ENCODE measurements at places on chromosomes 7 and 10.
A peak's percentile ranks its signal among the peaks of the same experiment; 100 is the strongest.

- DNase-seq: no peak
Measured at GRCh38 chr10:50501924-50502452, 121.8 kb downstream of the SGMS1 start.

DNA sequence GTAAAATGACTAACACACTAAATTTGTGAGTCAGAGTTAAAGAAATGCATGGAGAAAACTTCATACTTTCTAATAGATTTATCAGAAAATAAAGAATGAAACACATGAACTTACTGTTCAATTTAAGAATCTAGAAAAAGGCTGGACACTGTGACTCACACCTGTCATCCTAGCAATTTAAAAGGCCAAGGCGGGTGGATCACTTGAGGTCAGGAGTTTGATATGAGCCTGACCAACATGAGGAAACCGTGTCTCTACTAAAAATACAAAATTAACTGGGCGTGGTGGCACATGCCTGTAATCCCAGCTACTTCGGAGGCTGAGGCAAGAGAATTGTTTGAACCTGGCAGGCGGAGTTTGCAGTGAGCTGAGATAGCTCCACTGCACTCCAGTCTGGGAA lies 1106.2 kb upstream of the LRRN3 start:
- no peak for DNase-seq

DNA sequence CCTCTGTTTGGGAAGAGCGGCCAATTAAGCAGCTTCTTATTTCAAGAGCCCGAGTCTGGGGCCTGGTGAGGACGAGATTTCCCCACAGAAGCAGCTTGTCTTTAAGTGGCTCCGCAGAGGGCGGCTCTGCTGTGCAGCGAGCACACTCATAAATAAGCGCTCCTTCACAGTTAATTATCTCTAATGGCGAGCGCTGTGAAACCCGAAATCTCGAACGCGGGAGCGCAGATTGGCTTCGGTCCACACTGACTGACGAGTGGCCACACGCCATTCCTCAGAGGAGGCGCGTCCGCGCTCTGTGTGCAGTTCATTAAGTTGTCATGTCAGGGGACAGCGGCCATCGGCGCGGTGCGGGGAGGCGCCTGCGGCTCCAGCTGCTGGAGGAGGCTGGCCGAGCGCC lies 560.9 kb downstream of the DNAJB6 start:
- no peak for DNase-seq

GRCh38 chr7:4445777-4446176 lies 236.3 kb upstream of the FOXK1 start:
- no peak for DNase-seq

DNA sequence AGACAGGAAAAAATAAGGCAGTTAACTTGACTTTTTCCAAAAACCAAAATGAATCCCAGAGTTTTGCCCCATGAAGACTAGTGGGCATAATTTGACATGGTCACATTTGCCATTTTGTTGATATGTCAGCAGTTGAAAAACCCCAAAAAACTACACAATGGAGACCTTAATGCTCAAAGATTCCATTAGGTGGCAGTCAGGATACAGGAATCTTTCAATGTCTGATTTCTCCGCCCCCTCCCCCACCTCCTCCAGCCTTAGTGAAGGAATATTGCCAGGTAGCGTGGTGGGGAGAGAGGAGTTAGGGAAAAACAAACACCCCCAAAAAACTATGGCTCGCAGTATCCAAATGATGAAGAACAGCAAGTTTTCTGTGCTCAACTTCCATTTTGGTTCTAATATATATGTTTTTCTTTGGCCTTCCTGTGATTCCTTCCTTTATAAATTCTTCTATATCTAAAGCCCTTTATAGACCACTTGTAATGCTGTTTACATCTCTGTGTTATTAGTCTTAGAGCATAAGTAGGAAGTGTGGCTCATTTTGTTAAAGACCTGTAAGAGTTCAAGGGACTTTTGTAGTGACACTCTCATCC lies 6.7 kb upstream of the SMNDC1 start:
- DNase-seq: no peak

GRCh38 chr7:106772655-106773108 lies 92.4 kb upstream of the PIK3CG start:
- no peak for DNase-seq

DNA sequence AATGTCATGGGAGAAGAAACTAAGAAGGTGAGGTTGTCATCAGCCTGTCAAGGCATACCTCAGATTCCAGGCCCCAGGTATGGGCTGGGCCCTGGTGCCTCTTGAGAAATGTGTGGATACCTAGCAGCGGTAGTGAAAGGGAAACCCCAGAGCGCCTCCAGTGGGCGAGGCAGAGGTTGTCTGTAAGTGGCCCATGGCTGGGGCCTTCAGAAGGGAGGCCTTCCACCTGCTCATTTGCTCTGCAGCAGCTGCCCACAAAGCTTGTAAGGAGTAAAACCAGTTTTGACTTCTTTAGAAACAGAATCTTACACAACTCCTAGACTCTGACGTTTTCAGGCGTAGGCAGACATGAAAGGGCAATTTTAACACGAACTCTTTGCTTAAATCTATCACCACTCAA lies 509.9 kb downstream of the PARD3 start:
- DNase-seq: peak; percentile 71

DNA sequence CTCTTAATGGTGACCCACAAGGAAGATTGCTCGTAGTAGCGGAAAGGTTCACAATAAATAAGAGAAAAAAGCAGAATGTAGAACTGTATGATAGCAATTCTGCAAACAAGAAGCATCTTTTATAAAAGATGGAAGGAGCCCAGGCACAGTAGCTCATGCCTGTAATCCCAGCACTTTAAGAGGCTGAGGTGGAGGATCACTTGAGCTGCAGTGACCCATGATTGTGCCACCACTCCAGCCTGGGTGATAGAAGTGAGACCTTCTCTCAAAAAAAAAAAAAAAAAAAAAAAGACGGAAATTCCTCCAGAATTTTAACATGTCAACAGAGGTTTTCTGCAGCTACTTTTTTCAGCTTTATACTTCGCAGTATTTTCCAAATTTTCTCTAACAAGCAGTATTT lies 13.2 kb downstream of the GATAD1 start:
- DNase-seq: no peak

- peak; percentile 53 for DNase-seq
Measured at GRCh38 chr10:132368881-132369635, 27.9 kb upstream of the PWWP2B start.

GRCh38 chr7:94003446-94004023 lies 620 bp downstream of the BET1 start:
- no peak for DNase-seq

DNA sequence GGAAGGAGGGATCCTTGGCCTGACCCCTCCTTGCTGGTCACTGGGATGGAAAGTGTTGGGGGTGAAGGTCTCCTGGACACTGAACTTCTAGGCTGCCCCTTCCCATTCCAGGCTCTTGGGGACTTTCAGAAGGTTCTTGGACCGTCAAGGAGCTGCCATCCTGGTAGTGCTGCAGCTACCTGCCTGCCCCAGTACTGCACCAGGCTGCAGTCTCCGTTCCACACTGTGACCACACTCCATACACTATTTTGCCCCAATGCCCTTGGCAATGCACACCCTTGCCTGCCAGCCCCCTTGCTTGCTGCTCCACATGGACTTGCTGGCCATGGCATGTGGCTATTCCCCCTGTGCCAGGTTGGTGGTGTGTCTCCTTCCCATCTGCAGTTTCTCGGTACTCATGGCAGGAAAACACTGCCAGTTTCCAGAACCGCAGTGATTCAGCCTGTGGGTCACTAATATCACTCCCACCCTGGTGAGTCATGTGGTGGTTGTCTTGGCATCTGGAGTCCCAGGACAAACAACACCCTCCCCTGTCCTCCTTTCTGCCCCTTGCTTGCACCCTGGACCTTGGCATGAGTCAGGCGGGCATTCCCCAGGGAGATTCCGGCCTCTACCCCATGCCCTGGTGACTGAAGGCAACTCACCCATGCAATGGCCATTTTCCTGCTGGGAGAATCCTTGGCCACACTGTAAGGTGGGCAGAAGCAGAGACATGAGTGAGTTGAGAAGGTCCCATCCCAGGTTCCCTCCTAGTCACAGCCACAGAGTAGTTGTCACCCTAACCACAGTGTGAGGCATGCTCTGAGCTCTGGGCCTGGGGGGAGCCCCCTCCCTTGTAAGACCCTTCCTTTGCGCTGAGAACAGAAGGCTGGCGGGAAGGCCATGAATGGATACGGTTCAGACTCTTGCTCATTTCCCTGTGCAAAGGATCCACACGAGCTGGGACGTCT lies 32.8 kb downstream of the GOLGA7B start:
- no peak for DNase-seq

GRCh38 chr7:1095621-1096155 lies 7.8 kb downstream of the GPER1 start:
- no peak for DNase-seq

- DNase-seq: no peak
Measured at GRCh38 chr7:93156884-93157283, 8.7 kb upstream of the SAMD9L start.

DNA sequence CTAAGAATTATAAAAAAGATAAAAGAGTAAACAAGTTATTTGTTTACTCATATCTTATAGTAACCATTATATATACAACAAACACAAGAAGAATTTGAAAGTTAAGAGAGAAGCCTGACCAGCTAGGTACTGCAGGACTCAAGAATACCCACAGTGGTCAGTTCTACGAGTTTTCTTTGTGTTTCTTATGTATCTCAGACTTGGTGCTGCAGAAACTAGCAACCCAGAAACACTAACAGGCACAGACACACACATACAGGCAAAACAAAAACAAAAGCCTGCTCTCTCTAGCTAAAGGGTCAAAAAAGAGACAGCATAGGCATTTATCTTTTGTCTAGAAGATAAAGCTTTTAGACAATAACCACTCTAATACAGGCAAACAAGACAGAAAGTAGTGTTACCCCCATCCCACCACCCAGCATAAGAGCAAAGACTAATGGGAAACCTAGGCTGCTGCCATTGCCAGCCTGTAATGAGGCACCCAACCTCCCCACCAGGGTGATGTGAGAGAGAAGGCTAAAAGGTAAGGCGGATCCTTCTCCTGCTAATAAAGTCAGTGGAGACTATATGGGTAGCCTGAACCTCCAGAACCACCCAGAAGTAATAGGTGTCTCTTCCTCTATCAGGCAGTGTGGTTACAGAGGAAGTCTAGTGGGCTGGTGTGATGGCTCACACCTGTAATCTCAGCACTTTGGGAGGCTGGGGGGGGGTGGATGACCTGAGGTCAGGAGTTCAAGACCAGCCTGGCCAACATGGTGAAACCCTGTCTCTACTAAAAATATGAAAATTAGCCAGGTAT lies 113.9 kb downstream of the DNAJC1 start:
- no peak for DNase-seq

- DNase-seq: no peak
Measured at GRCh38 chr7:45599851-45600706, 25.9 kb downstream of the ADCY1 start.

DNA sequence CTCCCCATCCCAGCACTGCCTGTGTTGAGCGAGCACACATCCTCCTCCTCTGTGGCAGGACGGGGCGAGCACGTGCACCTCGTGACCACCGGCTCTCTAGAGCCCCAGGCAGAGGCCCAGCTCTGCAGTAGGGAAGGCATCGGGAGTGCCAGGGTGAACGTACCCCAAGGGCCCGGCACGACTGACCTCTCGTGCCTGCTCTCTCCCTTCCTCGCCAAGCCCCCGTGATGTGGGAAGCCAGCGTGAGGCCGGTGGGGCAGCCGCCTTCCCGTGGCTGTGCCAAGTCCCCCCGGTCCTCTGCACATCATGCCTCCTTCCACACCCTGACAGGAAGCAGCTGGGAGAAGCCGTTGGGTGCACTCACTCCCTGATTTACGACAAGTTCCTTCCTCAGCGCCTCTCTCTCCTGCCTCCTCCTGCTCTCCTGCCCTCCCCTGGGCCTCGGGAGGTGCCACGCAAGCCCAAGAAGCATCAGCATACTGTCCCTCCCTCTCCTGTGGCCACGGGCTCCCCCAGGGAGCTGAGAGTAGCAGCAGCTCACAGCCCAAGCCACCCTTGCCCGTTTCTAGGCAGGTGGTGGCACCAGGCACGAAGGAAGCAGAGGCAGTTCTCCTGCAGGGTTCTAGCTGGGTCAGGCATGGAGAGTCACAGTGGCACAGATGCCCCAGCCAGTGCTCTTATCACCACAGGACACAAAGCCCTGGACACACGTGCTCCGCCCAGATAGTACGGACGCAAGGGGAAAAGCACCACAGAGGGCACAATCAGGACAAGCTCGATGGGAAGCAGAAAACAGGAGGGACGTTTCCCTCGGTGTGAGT lies 47.0 kb downstream of the AMZ1 start:
- DNase-seq: peak; percentile 77

DNA sequence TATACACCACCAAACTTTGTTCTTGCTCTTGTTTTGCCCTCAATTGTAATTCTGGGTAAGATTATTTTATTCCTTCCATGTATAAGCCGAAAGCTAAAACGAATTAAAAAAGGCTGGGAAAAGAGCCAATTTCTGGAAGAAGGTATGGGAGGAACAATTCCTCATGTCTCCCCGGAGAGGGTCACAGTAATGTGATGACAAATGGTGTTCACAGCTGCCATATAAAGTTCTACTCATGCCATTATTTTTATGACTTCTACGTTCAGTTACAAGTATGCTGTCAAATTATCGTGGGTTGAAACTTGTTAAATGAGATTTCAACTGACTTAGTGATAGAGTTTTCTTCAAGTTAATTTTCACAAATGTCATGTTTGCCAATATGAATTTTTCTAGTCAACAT lies 12.5 kb upstream of the CFAP69 start:
- no peak for DNase-seq

GRCh38 chr10:31731711-31732110 lies 196.9 kb downstream of the ARHGAP12 start:
- DNase-seq: no peak

GRCh38 chr7:25646726-25647413 lies 418.6 kb upstream of the NPVF start:
- no peak for DNase-seq

DNA sequence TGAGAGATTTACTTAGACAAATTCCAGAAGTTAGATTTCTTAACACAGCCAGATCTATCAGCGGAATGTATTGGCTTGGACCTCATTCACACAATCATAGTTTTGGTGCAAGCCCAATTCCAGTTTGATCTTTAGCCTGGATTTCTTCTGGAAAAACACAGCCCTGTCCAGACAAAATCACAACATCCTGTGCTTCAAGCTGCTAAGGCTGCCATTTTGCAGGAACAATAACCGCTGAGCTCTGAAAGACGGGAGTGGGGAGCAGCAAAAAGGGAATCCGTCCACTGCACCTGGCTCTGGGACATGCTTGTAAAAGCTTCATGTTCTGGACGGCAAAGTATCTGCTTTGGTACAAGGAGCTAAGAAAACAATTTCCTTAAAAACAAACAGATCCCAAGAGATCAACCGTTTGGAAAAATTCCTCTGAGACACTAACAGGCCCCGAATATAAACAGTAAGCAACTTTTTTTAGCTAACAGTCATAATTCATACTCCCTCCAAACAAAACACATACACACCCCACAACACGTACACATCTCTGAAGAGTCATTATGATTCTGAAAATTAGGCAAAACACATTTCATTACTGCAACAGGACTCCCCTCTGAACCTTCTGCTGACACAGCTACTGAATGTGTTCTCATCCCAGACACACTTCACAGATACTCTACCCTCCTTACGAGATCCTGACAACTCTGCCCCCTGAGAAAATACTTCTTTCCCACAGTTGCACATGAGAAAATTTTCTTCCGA lies 32.4 kb downstream of the ITIH5 start:
- DNase-seq: no peak

- no peak for DNase-seq
Measured at GRCh38 chr10:1968257-1969033, 231.1 kb upstream of the ADARB2 start.

- DNase-seq: no peak
Measured at GRCh38 chr10:43868952-43869351, 220.3 kb upstream of the ZNF32 start.

- no peak for DNase-seq
Measured at GRCh38 chr7:92296880-92297445, 51.2 kb downstream of the ANKIB1 start.

All from suprapubic skin (tissue), 4 donors.